ENCODE measurements at places on chromosomes 16 and 17. TPM values are rescaled to one million over a fixed set of nuclear protein-coding genes. Genes with fewer than 3 reads are reported as not detected.

TSNAXIP1 gene
- 0.43 TPM for polyA plus RNA-seq

DNA sequence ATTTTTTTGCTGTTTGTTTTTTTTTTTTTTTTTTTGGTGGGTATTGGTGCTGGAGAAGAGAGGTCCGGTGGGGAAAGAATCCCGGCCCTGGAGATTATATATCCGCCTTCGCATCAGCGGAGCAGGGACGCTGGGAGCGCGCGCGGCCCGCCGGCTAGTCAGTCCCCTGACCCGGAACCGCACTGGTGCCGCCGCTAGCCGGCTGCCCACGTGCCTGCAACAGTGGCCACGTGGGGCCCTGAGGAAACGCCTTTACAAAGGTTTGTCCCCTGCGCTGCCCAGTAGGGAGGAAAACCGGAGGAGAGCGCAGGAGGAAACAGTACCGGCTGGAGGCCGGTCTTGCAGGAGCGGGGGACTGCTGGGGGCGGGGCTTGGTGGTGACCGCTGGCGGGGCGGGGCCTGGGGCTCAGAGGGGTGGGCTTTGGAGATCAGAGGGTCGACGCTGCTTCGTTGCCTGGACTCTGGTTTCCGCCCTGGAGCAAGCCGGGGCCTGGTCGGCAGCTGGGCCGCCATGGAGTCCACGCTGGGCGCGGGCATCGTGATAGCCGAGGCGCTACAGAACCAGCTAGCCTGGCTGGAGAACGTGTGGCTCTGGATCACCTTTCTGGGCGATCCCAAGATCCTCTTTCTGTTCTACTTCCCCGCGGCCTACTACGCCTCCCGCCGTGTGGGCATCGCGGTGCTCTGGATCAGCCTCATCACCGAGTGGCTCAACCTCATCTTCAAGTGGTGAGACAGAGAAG is at the start of gene G6PC3:
TSS of gene G6PC3 (plus strand) at position 281 of the 743 bp plus-strand sequence. CDS start at position 512, 231 bp downstream.
- H3K27me3 ChIP-seq = no peaks in the 10 kb centered on the region
- peak within 1 kb of the TSS; percentile 63 for H3K4me3 ChIP-seq
- H3K4me1 ChIP-seq = peaks cover 14% of the 10 kb centered on the region
- DNase-seq = peak; percentile 84
- peaks cover 13% of the 10 kb centered on the region for H3K36me3 ChIP-seq

DNA sequence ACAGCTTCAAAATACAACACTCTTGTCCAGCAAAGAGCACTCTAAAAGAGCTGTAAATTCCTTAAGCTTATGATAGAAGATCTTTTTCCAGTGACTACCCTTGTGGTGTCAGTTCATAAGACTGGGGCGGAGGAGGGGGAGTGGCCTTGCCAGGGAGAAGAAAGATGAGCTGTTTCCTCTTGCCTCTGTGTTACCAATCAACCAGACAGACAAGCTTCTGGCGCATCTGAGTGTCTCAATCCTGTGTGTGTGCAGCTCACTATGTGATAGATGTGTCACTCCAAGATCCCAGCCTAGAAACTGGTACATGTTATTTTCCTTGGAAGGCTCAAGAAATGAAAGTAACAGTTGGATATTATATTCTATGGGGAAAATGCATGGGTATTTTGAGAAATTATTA is 167.4 kb upstream of the CACNG3 start:
- no peak overlapping the region for H3K27ac ChIP-seq
- no peaks in the 10 kb centered on the region for H3K36me3 ChIP-seq
- no peaks in the 10 kb centered on the region for H3K4me1 ChIP-seq

DNA sequence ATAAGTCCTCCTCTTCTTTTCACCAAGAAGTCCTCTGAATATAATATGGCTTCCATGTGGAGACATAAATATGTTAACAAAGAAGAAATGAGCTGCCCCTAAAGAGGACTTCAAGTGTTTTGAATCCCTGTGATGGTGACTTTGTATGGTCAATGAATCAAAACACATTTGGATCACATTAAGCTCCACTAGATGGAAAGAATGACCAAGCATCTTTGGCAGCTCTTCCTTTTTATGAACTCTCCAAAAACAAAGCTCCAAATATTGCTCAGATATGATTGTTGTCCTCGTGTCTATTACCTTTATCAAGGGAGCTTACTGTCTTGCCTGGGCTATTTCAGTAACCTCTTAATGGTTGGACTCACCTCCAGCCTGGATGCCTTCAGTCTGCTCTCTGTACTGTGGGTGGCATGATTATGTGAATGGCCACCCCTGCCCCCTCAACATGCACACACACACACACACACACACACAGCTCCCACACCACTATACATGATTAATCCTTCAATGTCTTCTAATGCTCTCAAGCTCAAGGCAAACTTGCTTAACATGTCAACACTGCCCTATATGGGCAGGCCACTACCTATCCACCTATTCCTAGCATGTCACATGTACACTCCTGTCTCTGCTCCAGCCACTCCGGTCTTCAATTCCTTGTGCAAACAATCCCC is 346.6 kb upstream of the SALL1 start:
- no peak overlapping the region for H3K4me3 ChIP-seq
- DNase-seq = no peak
- no peaks in the 10 kb centered on the region for H3K36me3 ChIP-seq
- H3K27me3 ChIP-seq = no peaks in the 10 kb centered on the region
- H3K4me1 ChIP-seq = no peaks in the 10 kb centered on the region
- H3K27ac ChIP-seq = no peak overlapping the region

DNA sequence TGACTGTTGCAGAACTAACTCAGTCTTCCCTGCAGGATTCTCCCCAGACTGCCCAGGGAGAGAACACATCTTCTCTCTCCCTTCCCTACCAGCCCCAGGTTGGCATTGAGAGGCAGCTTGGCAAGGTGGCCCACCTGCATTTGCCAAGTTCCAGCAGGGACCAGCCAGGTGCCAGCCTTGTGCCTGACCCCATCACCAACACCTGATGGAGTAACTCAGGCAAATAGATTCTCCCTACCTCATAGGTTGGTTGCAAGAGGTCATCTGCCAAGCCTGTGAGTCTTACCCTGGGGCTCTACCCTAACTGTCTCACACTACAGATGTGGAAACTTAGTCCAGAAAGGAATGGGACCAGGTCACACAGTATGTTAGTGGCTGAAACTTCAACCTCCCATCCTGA is 20.4 kb downstream of the BEAN1 start:
- no peaks in the 10 kb centered on the region for H3K4me1 ChIP-seq
- no peaks in the 10 kb centered on the region for H3K36me3 ChIP-seq
- H3K27me3 ChIP-seq = peaks cover 15% of the 10 kb centered on the region
- H3K4me3 ChIP-seq = no peak overlapping the region

TRPV3 gene
- polyA plus RNA-seq = 9.4 TPM

GRCh38 chr16:27346819-27347218 is 33.0 kb downstream of the IL4R start:
- H3K36me3 ChIP-seq = peaks cover 66% of the 10 kb centered on the region
- no peak overlapping the region for H3K27ac ChIP-seq
- H3K4me1 ChIP-seq = no peaks in the 10 kb centered on the region
- H3K27me3 ChIP-seq = no peaks in the 10 kb centered on the region

- H3K27ac ChIP-seq = no peak overlapping the region
- DNase-seq = no peak
- peaks cover 60% of the 10 kb centered on the region for H3K27me3 ChIP-seq
Observed at GRCh38 chr17:46977348-46977747, 1.7 kb downstream of the RPRML start.

DNA sequence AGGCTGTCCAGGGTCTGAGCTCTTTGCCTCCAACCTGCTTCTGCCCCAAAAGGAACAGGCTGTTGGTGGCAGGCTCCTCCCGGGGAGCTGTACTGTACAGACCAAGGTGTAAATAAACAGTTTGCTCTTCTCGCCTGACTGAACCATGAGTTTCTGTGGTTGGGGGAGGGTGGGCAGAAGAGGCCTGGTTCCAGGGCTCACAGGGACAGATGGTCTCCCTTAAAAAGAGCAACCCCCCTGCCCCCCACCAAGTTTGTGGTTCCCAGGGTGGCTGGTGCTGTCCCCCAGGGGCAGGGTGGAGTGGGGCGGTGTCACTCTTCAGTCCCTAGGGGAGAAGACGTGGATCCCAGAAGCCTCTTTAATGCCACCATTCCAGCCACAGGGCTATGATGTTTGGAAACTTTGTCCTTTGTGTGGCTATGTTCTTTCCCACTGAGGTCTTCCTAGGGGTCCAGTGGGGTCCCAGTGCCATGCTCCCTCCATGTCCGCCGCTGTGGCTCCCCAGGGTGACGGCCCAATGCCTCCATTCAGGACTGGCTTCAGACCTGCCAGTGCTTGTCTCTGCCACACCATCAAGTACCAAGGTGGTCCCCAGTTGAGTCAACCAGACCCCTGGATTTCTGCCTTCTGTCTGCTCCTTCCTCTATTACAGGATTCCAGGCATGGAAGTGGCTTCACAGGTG is 146.7 kb downstream of the RAB11FIP4 start:
- DNase-seq = no peak
- no peaks in the 10 kb centered on the region for H3K27me3 ChIP-seq
- H3K36me3 ChIP-seq = no peaks in the 10 kb centered on the region
- H3K4me1 ChIP-seq = peaks cover 10% of the 10 kb centered on the region
- H3K27ac ChIP-seq = no peak overlapping the region

DNA sequence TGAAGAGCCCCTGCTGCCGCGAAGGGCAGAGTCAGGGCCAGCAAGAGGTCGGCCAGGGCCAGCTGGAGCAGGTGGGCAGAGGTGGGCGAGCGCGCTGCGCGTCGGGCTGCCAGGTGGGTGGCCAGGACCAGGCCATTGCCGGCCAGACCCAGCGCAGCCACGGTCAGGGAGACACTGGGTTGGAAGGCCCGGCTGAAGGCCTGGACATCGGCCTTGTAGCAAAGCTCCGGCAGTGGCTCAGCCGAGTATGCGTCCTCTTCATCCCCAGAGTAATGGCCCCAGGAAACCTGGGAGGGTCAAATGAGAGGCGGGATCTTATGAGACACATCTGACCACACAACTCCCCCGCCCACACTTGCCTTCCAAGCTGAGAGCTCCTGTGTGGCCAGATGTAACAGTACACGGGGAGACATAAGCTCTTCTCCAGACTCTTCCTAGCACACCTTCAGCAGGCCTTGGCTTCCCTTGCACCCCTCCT is 1.3 kb downstream of the CCR10 start:
- no peak overlapping the region for H3K4me3 ChIP-seq
- H3K4me1 ChIP-seq = peaks cover 39% of the 10 kb centered on the region
- H3K36me3 ChIP-seq = no peaks in the 10 kb centered on the region
- no peak for DNase-seq
- H3K27me3 ChIP-seq = no peaks in the 10 kb centered on the region

GINS3 gene
- polyA plus RNA-seq = 8.5 TPM

NTN3 gene
- not detected for polyA plus RNA-seq

DNA sequence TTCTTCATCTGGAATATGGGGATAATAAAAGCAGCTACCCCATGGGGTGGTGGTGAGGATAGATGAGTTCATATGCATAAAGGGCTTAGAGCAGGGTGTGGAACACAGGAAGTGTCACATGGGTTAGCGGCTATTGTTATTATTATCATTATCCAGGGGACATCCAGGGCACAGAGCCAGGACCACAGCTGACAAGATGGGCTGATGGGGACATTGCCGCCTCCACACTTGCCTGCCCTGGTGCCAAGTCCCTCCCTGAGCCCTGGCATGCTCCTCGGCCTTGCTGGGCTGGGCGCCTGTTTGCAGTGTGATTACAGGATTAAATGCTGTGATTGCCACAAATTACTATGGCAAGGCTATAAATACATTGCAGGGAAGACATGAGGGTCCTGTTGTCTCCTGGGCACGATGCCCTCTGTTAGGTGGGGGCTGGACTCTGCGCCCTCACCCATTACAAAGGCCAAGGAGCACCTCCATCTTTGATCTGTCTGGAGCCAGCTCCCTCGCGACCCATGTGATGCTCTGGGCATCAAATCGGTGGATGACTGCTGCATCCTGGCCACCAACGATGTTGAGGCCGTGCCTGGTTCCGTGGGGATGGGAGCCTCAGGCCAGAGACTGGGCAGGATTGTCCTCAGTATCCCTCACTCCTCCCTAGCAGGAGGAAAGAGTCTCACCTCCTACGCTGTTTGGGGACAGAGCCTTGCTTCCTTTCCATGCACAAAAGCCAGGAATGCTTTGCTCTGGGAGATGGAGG is 43.2 kb downstream of the PIMREG start:
- H3K4me3 ChIP-seq = no peak overlapping the region
- no peak for DNase-seq
- H3K27me3 ChIP-seq = no peaks in the 10 kb centered on the region
- no peaks in the 10 kb centered on the region for H3K4me1 ChIP-seq
- peaks cover 4% of the 10 kb centered on the region for H3K36me3 ChIP-seq

DNA sequence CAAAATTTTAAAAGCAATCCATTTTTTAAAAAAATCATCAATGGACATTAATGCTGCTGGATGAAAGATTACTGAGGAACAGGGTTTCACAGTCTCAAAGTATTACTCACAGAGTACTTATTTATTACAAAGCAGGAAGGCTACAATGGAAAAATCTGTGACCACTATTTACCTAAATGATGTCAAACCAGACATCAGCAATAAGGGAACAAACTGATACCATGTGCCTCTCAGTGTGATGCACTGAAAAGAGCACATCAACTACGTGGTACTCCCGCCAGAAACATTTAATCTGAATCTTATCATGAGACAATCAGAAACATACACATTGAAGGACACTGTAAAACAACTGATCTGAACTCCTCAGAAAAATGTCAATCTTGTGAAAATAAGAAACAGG is 124.2 kb downstream of the PARN start:
- no peaks in the 10 kb centered on the region for H3K27me3 ChIP-seq
- peak overlapping the region; percentile 44 for H3K27ac ChIP-seq
- H3K36me3 ChIP-seq = no peaks in the 10 kb centered on the region
- DNase-seq = no peak
- no peak overlapping the region for H3K4me3 ChIP-seq
- H3K4me1 ChIP-seq = peaks cover 61% of the 10 kb centered on the region

ABCC11 gene
- polyA plus RNA-seq = 0.33 TPM

GRCh38 chr16:75423723-75424104 is 9.6 kb downstream of the CFDP1 start:
- H3K4me3 ChIP-seq = no peak overlapping the region
- H3K36me3 ChIP-seq = no peaks in the 10 kb centered on the region
- H3K4me1 ChIP-seq = peaks cover 9% of the 10 kb centered on the region
- no peak overlapping the region for H3K27ac ChIP-seq
- DNase-seq = no peak

GRCh38 chr17:51618476-51618875 is 358.1 kb downstream of the UTP18 start:
- H3K4me3 ChIP-seq = no peak overlapping the region
- no peak for DNase-seq
- peaks cover 2% of the 10 kb centered on the region for H3K4me1 ChIP-seq
- no peaks in the 10 kb centered on the region for H3K36me3 ChIP-seq

- H3K36me3 ChIP-seq = peaks cover 21% of the 10 kb centered on the region
- no peak for DNase-seq
- no peaks in the 10 kb centered on the region for H3K27me3 ChIP-seq
- H3K27ac ChIP-seq = no peak overlapping the region
Observed at GRCh38 chr17:39916918-39917317, 1.5 kb downstream of the GSDMB start.

GRCh38 chr17:50189550-50190292 is 11.7 kb downstream of the COL1A1 start:
- H3K4me3 ChIP-seq = no peak overlapping the region
- H3K27ac ChIP-seq = no peak overlapping the region
- no peak for DNase-seq
- H3K27me3 ChIP-seq = no peaks in the 10 kb centered on the region
- H3K4me1 ChIP-seq = peaks cover 3% of the 10 kb centered on the region

Data from keratinocyte (primary cell).